Activated T-cell treated with anti-CD3 and anti-CD28 coated beads for 4 hours (primary cell): ENCODE measurements at places on chromosomes 6 and 20.
A peak's percentile ranks its signal among the peaks of the same experiment; 100 is the strongest.

- DNase-seq, result no peak
Measured at GRCh38 chr6:113610377-113610988, 246.7 kb upstream of the MARCKS start.

- no peak for DNase-seq
Measured at GRCh38 chr6:39213195-39213920, 15.9 kb downstream of the KCNK5 start.

GRCh38 chr6:26156850-26157250 lies 69.6 kb downstream of the HFE start:
- peak; percentile 41 for DNase-seq

DNA sequence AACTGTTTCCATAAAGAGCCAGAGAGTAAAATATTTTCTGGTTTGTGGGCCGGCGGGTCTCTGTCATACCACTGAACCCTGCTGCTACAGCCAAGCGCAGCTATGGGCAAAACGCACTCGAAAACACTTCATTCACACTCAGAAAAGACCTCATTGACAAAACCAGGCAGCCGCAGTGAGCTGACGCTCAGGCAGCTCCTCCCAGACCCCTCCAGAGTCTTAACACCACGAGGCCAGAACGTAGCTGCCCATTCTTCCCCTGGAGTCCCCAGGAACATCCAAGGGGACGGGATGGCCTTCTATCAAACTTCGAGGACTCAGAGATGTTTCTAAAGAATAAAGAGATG lies 35.6 kb upstream of the ZBP1 start:
- no peak for DNase-seq

GRCh38 chr6:1312203-1312472 lies 240 bp downstream of the FOXQ1 start:
- no peak for DNase-seq

GRCh38 chr20:14288341-14289330 lies 48.8 kb downstream of the FLRT3 start:
- DNase-seq, result no peak

GRCh38 chr6:91926827-91927226 lies 1340.0 kb upstream of the MAP3K7 start:
- no peak for DNase-seq

DNA sequence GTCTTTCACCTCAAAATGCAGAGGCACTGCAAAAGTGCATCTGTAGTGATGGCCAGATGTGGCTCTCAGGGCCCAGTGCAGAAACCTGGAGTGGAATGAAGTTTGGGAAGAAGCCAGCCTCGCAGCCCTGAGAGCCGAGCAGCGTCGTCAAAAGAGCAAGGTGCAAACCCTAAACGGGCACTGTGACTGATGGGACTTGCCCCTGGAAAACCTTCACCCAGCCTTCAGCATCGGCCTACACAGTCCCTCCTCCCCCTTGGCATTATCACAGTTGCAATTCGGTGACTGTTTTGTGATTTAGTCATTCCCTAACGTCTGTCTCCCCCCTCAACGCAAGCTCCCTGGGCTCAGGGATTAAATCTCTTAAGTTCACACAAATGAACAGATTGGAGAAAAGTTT lies 38.6 kb downstream of the TAF4 start:
- no peak for DNase-seq

DNA sequence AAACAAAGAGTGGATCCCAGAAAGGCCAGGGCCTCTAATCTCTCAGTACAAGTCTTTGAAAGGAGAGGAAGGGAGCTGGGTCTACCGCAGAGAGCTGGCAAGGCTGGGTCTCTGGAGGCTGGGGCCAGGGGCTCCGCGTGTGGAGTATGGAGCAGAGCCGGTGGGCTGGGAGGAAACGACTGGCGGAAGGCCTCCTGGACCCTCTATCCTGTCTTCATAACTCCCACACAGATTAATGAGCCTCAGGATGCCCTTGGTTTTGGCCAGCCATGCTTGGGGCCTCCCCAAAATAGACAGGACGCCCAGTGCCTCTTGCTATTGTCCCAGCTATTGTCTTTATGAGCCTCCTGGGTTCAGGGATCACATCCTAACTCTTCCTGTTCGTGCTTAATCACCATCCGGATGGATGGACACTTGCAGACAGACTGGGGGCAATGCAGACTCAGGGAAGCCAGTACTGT lies 306.4 kb downstream of the DHX35 start:
- DNase-seq, result no peak
